Activated CD8-positive, alpha-beta T cell treated with anti-CD3 and anti-CD28 coated beads, Interleukin-2, amount 10 ng/mL, durations not matched to agents 7 days and 5 days (primary cell): ENCODE measurements at places on chromosomes 3 and 15.

- no peaks in the 10 kb centered on the region for H3K27me3 ChIP-seq
- DNase-seq = no peak
- no peak overlapping the region for H3K27ac ChIP-seq
- H3K4me3 ChIP-seq = no peak overlapping the region
- H3K4me1 ChIP-seq = no peaks in the 10 kb centered on the region
These were observed 346.6 kb upstream of the DCBLD2 start for GRCh38 chr3:99248130-99248529.

- H3K36me3 ChIP-seq = peaks cover 6% of the 10 kb centered on the region
- H3K4me3 ChIP-seq = no peak overlapping the region
These were observed 57.5 kb upstream of the MEF2A start for GRCh38 chr15:99508311-99508645.

DNA sequence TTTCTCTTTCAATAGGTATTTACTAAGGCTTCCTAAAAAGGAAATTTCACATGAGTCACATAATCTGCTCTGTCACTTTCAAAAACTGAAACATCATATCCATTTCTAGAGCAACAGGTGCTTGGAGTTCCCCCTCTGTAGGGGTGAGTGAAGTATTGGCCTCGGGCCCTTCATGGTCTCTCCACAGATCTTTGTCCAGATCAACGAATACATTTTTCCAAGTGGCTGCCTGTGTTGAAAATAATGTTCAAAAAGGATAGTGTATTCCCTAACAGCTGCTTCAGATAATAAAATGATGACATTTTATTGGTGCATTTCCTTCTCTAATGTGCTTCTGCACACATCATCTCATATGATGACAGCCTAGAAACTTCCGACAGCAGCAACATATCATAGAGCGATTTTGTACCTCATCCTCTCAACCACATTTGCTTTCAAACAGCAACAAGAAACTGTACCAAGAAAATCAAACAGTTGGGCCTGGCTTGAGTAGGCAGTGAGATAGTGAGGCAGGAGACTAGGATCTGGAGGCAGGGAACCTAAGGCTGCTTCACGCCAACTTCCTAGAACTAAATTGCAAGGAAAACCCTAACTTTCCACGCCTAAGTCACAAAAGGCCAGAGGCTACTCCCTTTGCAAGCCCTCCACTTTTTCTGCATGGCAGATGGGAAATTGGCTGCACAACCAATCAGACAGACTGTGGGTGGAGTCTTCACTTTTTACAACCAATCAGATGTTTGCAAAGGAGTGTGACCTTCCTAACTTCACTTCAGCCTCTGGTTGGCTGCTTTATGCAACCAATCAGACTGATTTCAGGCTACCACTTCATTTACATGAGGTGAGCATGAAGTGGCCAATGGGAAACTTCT, 340.2 kb downstream of the LRRC3B start:
- no peak overlapping the region for H3K27ac ChIP-seq
- H3K4me1 ChIP-seq = no peaks in the 10 kb centered on the region
- H3K4me3 ChIP-seq = no peak overlapping the region
- H3K36me3 ChIP-seq = no peaks in the 10 kb centered on the region
- H3K27me3 ChIP-seq = no peaks in the 10 kb centered on the region

- H3K4me3 ChIP-seq = peak overlapping the region; percentile 55
- peak overlapping the region; percentile 28 for H3K27ac ChIP-seq
- peaks cover 5% of the 10 kb centered on the region for H3K36me3 ChIP-seq
- H3K27me3 ChIP-seq = peaks cover 38% of the 10 kb centered on the region
- peaks cover 81% of the 10 kb centered on the region for H3K4me1 ChIP-seq
- DNase-seq = peak; percentile 63
These were observed 3.0 kb upstream of the MAP1A start for GRCh38 chr15:43514241-43515057.

- no peaks in the 10 kb centered on the region for H3K36me3 ChIP-seq
- no peaks in the 10 kb centered on the region for H3K27me3 ChIP-seq
- H3K4me3 ChIP-seq = no peak overlapping the region
- DNase-seq = no peak
- H3K27ac ChIP-seq = no peak overlapping the region
These were observed 50.3 kb upstream of the ATP13A3 start for GRCh38 chr3:194536871-194537637.

- no peak overlapping the region for H3K4me3 ChIP-seq
- H3K4me1 ChIP-seq = no peaks in the 10 kb centered on the region
- no peak overlapping the region for H3K27ac ChIP-seq
- peak; percentile 47 for DNase-seq
- H3K27me3 ChIP-seq = peaks cover 15% of the 10 kb centered on the region
- no peaks in the 10 kb centered on the region for H3K36me3 ChIP-seq
These were observed 217.6 kb downstream of the ARRDC4 start for GRCh38 chr15:98177966-98178592.
